ENCODE measurements at places on chromosomes 2 and 18.

GRCh38 chr18:54004828-54005227 lies 219.6 kb downstream of the MBD2 start:
- no peak for DNase-seq

GRCh38 chr2:217329023-217329431 lies 469.2 kb upstream of the TNP1 start:
- DNase-seq, result no peak

DNA sequence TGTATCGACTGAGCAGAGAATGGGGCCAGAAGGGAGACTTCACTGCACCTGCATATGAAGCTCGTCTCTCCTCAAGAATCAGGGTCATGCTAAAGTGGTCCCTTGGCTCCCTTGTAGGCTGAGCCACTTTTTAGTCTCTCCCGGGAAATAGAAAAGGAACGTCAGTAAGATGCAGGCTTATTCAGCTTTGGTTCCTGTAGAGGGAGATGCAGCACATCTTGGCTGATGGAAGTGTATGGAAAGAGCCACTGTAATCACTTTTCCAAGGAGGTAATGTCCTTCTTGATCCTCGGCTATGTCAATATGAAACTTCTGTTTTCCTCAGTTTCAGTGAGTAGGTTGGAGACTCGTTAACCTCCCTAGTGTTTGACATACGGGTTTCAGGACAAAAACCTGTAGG lies 235.2 kb downstream of the GCA start:
- DNase-seq, result no peak

DNA sequence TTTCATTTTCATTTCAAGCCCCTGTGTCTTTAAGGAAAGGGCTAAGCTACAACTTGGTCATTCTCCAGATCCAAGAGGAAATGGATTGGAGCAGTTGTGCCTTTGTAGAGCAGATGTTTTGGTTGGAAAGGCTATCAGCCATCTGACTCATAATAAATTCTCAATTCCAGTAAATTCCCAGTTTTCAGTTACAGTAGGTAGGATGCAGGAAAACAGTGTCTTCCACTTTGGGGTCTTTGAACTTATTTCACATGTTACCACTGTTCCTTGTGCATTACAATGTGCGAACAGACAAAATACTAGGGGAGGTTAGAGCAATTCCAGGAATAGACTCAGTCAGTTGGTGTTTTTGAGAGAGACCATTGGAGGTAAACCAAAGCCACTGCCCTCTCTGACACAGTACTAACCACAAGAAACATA lies 211.9 kb downstream of the BABAM2 start:
- DNase-seq, result no peak

- DNase-seq, result no peak
Observed at GRCh38 chr18:49817947-49818346, 4.6 kb upstream of the ACAA2 start.

DNA sequence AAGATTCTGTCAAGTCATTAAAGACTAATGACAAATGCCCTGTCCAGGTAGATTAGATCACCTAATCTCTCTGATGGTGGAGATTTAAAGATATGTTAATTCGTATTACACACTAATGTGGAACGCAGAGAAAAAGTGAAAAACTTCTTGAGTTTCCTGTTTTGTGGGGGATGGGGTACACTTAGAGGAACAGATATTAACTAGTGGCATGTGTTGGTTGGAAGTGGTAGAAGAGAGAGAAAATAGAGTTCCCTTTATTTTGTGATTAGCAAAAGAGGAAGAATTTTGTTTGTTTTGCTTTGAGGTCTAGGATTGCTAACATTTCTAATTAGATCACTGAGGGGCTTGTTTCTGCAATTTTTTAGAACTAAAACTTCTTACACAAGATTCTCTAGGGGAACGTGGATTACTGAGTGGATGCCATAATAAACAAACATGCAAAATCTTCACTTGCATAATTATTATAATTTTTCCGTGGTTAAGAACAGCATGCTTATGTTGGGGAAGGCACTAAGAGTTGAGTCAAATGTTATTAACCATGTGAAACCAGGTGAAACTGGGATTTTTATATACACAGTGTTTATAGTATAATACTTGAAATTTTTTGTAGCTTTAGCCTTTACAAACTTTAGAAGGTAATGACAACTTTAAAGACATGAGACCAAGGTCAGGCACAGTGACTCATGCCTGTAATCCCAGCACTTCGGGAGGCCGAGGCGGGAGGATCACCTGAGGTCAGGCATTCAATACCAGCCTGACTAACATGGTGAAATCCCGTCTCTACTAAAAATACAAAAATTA lies 97.4 kb upstream of the STK17B start:
- DNase-seq, result no peak

DNA sequence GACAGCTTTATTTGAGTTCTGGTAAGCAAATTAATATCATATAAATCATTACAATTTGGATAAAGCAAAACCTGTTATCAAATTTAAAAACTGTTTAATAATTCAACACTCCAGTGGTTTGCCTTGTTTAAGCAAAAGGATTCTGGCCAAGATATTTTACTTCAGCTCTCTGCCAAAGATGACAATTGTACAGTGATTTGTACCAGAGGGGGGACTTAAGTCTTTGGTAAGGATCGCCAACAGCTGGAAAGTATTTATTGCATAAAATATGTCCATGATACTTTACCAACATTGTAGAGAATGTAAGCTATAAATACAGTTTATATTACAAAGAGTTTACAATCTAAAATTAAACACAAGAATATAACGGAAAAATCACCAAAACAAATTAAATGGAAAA lies 13.8 kb downstream of the PREPL start:
- DNase-seq, result no peak

GRCh38 chr2:133780099-133780996 lies 212.1 kb upstream of the NCKAP5 start:
- peak; percentile 18 for DNase-seq

GRCh38 chr2:9207641-9208311 lies 1.2 kb downstream of the ASAP2 start:
- no peak for DNase-seq

GRCh38 chr18:48801728-48802542 lies 148.8 kb downstream of the SMAD7 start:
- DNase-seq, result no peak

DNA sequence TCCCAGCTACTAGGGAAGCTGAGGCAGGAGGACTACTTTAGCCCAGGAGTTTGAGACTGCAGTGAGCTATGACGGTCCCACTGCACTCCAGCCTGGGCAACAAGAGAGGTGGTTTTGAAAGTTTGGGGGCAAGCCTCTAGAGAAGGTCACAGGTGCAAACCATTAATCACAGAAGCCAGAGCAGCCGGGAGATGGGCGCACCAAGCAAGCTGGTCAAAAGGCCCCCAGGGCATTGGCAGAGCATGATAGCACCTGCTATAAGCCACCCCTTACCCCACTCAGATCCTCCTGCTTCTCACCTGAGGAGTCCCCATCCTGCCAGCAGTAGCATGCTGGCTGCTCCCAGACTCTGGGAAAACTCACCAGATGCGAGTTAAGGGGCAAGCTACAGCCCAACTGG lies 116.1 kb upstream of the RAB12 start:
- DNase-seq, result no peak

DNA sequence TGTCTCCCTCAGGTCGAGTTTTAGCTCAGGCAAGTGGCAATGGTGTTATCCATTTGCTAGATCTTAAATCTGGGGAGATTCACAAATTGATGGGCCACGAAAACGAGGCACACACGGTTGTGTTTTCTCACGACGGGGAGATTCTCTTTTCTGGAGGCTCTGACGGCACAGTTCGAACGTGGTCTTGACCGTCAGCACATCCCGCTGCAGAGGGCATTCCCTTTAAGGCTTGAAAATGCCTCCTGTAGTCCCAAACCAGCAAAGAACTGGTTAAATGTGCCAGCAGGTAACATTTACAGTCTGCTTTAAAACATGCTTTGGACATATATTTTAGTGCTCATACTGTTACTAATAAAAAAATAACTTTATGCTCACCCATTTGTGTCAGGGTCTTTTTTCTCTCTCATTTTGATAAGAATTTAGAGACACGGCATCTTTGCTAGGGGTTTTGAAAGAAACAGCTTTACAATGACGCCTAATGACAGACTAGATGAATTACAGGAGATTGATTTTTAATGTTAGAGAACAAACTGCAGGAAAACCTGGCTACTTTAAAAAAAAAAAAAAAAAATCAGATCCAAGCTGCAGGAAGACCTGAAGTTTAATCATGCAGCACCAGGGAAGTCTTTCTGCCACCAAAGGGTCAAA lies 602 bp upstream of the VWC2L start:
- no peak for DNase-seq

- DNase-seq, result no peak
Observed at GRCh38 chr18:79611040-79611681, 68.4 kb upstream of the CTDP1 start.

DNA sequence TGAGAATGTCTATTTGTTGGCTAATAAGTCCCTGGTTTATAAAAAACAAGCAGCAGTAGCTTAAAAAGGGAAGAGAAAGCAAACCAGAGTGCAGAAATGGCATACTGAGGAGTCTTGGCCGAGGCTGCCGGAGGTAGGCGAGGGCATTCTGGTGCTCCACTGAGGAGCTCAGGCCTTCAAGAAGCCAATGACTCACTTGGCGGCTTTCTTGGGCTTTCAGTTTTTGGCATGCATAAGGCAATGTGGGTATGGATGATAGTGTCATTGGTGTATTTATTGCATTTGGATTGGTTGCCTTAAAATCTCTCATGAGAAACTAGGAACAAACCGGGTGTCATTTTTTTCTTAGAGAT lies 119.6 kb upstream of the ARL5A start:
- DNase-seq, result peak; percentile 12

- no peak for DNase-seq
Observed at GRCh38 chr2:234627308-234627707, 130.4 kb upstream of the ARL4C start.

- no peak for DNase-seq
Observed at GRCh38 chr2:46720592-46721185, 194.9 kb downstream of the MCFD2 start.

DNA sequence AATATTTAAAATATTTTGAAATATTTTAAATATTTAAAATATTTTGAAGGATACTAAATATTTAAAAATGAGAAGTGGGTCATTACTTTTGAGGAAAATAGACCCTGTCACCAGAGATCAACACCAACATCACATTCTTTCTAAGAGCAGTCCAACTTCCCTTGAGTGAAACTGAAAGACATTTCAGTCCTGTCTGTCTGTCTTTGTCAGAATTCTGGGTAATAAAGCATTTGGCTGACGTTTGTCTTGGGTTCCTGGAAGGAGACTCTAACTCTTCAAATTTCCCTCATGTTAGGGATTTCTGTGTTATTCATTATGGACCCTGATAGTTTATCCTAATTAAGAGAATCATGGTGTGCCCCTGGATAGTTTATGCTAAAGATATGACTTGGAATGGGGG lies 32.8 kb downstream of the TTC21B start:
- DNase-seq, result no peak

DNA sequence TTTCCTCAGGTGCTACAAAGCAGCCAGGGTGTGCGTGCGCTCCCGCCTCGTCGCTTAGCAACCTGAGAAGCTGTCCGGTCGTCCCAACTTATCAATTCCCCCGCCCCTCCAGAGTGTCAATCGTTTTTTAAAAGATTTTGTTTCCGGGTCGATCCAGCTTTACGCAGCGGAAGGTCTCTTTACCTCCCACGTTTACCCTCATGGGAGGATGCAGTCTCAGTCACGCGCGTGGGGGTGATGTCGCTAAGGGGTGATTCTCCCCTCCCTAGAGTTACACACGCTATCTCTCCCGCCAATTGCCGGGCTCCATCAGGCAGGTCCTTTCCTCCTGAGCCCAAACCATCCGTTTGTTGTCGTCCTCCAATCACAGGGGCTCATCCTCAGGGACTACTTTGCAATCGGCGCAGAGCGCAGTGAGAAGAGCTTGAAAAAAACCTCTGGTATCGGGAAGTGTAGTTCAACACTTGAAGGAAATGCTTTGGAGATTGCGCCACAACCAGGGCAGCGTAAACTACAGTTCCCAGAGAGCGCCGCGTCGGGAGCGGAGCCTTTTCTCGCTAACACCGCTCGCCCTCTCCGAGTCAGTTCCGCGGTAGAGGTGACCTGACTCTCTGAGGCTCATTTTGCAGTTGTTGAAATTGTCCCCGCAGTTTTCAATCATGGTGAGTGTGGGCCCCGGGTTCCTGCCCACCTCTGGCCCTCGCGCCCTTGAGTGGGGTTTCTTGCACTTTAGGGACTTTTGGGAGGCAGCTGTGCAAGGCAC lies at the start of the genes MDH1 and WDPCP:
TSS of gene MDH1 (plus strand) at position 579 of the 763 bp plus-strand sequence. CDS start at position 660, 81 bp downstream.
TSS of gene WDPCP (minus strand) at position 93 of the 763 bp plus-strand sequence. CDS start 206 bp downstream, outside the sequence.
- peak; percentile 99 for DNase-seq

- DNase-seq, result no peak
Observed at GRCh38 chr18:35106013-35106844, 65.0 kb downstream of the MAPRE2 start.

DNA sequence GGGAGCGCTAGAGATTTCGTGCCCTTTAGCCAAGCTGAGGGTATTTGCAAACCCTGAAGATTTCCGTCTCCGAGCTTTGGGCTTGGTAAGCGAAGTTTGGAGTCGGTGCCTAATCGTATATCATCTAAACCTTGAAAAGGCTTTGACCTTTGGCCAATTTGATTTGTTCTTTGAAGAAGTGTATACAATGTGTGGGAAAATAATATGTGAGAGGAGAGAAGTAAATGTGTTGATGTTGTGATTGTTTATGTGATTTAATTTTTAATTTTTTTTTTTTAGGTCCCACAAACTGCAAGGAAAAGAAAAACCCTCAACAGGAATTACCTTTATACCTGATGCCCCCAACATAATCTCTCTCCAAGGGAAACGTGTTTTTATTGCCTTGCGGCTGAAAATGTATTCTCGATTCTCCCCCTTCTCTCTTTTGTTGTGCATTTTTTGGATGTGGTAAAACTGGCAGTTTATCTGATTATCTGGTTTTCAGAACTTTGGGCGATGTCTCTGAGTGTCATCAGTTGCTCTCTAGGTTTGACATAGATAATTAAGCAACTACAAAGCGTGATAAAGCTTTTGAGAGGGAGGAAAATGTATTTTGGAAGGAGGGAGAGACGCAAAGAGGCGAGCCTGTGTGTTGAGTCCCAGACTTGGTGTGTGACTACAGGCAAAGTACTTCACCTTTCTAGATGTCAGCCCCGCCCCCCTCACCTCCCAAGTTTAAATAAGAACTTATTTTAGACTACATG lies 912 bp upstream of the FBXO11 start:
- no peak for DNase-seq

- DNase-seq, result no peak
Observed at GRCh38 chr18:60693426-60693825, 320.9 kb upstream of the MC4R start.

GRCh38 chr18:55585920-55586561 lies 2.0 kb downstream of the TCF4 start:
- no peak for DNase-seq

- no peak for DNase-seq
Observed at GRCh38 chr2:208984376-208985090, 439.3 kb upstream of the MAP2 start.

- peak; percentile 27 for DNase-seq
Observed at GRCh38 chr18:51621113-51621863, 423.8 kb upstream of the MEX3C start.

GRCh38 chr2:174486563-174487107 lies at the start of gene GPR155:
GPR155 (minus strand) TSS chr2:174487029; CDS start chr2:174481956, 5,073 bp downstream.
- DNase-seq, result no peak

GRCh38 chr2:218895759-218896500 lies 15.3 kb downstream of the WNT10A start:
- DNase-seq, result no peak

GRCh38 chr2:21552981-21553380 lies 429.2 kb downstream of the TDRD15 start:
- DNase-seq, result no peak

GRCh38 chr2:61952288-61952687 lies 46.8 kb downstream of the COMMD1 start:
- DNase-seq, result no peak

All from GM12864 (cell line).